ENCODE measurements at places on chromosomes 11 and 22.
A peak's percentile ranks its signal among the peaks of the same experiment; 100 is the strongest.

- DNase-seq, result no peak
These were observed 41.8 kb downstream of the SLN start for GRCh38 chr11:107669893-107670601.

DNA sequence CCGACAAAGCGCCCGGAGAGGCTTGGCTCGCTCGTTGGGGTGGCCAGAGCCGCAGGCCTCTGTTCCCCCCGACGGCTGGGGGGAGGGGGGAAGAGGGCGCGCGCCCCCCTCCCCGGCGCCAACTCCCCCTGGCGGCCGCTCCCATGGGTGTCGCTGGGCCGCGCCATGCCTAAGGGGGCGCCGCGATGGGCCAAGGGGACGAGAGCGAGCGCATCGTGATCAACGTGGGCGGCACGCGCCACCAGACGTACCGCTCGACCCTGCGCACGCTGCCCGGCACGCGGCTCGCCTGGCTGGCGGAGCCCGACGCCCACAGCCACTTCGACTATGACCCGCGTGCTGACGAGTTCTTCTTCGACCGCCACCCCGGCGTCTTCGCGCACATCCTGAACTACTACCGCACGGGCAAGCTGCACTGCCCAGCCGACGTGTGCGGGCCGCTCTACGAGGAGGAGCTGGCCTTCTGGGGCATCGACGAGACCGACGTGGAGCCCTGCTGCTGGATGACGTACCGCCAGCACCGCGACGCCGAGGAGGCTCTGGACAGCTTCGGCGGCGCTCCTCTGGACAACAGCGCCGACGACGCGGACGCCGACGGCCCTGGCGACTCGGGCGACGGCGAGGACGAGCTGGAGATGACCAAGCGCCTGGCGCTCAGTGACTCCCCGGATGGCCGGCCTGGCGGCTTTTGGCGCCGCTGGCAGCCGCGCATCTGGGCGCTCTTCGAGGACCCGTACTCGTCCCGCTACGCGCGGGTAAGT lies 1.4 kb downstream of the KCNC1 start:
- no peak for DNase-seq

- DNase-seq, result no peak
These were observed 23.1 kb downstream of the TTC17 start for GRCh38 chr11:43381802-43382201.

GRCh38 chr11:47991266-47991830 lies 11.0 kb downstream of the PTPRJ start:
- peak; percentile 66 for DNase-seq

- DNase-seq, result no peak
These were observed 390 bp upstream of the CKAP5 start for GRCh38 chr11:46846510-46846830.

DNA sequence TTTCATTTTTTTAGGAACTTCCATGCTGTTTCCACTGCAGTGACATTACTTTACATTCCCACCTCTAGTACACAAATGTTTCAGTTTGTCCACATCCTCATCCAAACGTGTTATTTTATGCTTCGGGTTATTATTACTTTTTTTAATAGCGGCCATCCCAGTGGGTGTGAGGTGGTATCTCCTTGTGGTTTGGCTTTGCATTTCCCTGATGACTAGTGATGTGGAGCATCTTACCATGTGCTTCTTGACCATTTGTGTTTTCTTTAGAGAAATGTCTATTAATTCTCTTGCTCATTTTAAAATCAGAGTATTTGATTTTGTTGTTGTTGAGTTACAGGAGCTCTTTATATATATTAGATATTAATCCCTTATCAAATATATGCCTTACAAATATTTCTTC lies 70.3 kb upstream of the ANO1 start:
- no peak for DNase-seq

DNA sequence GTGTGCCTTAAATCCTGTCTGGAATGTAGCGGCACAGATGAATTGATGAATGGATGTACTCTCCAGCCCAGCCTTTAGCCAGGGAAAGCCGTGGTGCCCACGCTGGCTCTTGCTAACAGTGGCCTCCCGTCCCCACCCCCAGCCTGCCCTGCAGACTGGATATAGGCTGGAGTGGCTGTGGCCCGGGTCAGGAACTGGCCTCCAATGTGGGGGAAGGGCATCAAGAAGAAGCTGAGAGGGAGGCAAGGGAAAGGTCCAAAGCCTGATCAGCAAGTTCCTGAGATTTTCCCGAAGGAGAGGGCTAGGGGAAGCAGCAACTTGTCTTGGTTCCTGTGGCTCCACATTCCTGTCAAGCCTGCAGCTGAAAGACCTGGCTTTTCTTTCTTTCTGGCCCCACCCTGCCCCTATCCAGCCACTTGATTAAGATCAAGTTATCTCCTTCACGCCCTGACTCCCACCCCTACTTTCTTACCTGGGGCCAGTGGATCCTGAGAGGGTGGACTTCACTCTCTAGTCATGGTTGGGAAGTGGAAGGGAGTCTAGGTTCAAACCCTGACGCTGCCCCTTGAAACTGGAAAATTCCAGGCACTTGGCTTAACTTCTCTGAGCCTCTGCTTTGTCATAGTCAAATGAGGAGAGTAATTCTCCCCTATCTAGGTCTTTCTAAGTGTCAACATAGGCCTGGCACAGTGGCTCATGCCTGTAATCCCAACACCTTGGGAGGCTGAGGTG lies 11.0 kb upstream of the MICALL1 start:
- DNase-seq, result no peak

GRCh38 chr11:75241906-75242644 lies 1.5 kb downstream of the TPBGL start:
- no peak for DNase-seq

DNA sequence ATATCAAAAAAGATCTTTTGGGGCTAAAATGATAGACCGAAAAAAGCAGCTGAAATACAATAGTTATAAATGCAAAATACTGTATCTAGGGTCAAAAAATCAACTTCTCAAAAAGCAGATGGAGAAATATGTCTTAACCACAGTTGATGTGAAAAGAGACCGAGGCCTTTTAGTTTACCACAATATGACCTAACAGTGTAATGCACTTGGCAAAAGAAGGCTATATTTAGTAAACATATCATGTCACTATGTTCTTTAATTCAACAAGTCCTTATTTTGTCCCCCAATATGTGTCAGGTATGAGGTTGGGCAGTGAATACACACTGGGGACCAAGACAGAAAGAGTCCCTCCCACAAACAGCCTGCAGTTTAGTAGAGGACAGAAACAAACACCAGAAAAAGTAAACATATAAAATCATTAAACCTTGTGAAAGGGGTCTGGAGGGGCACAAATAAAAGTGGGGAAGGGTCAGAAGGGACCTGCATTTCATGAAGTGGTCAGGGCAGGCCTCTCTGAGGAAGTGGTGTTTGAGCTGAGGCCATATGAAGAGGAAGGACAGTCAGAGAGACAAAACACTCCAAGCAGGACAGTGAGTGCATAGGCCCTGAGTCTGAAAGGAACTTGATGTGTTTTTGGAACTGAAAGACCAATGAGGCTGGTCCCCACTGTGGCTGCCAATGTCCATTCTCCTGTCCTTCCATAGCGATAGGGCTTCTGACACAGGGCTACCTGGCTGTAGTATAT lies 53.4 kb downstream of the LIF start:
- no peak for DNase-seq

DNA sequence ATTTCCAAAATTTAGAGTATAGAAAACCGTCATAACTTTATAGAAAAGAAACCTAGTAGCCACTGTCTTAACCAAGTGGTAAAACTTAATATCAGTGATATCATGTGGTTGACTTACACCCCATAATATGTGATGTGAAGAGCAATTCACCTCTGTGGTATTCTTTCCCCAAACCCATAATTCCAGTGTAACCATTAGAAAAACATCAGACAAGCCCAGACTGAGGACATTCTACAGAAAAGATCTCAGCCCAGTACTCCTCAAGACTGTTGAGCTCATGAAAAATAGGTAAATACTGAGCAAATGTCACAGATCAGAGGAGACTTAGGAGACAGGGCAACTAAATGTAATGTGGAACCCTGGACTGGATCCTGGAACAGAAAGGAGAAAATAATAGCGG lies 134.6 kb downstream of the PGR start:
- no peak for DNase-seq

DNA sequence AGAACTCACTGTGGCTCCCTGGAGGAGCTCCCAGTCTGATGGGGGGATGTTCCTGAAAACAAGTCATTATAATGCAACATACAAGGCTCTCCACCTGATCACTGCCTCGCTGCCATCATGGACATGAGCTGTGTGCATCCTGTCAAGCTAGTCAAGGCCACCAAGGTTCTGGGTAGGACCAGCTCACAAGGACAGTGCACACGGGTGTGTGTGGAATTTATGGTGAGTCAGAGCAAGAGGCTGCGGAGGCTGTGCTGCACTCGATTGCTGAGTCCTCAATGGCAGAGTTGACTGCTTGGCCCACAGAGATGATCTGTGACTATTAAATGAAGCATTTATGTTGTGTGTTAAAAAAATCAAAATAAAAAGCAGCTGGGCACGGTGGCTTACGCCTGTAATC lies 96.6 kb downstream of the SEZ6L start:
- DNase-seq, result no peak

DNA sequence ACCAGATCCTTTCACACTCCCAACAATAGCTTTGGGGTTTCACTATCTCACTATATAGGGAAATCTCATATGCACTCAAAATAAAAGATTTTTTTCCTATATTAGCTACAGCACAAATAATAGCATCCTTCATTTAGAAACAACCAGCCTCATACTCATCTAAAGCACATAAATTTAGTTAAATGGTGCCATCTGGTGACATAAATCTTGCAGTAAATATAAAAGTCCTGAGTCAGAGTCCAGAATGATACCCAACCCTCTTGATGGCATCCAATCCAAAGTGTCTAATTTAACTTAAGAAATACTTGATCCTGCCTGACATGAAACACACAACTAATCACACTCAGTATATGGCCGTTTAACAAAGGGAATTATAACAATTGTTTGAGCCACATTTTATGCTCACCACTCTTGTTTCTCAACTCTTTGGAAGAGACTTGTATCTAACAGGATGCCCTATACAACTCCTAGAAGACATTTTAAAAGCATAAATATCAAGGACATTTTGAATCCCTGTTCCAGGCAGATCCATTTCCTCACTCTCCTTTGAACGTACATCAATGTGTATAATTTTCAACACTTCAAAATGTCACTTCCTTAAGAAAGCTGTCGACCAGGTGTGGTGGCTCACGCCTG lies 36.2 kb downstream of the DLG2 start:
- peak; percentile 8 for DNase-seq

- DNase-seq, result no peak
These were observed 2.2 kb upstream of the RGL4 start for GRCh38 chr22:23688571-23688970.

GRCh38 chr11:63521896-63522295 lies 14.7 kb upstream of the PLAAT4 start:
- no peak for DNase-seq

DNA sequence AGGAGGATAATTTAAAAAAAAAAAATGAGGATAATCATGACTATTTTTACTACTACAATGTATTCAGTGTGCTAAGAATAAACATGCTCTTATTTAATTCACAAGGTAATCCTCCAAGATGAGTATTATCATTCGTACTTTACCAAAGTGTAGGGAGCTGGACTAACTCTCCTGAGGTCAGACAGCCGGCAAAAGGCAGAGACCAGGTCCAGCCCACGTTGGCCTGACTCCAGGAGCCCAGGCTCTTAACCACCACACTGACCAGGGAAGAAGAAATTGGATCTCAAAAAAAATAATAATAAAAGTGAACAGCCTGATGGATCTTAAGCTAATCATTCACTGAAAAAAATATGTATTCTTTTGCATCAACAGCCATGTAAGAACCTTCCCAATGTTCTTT lies 25.2 kb downstream of the PLAAT3 start:
- no peak for DNase-seq

DNA sequence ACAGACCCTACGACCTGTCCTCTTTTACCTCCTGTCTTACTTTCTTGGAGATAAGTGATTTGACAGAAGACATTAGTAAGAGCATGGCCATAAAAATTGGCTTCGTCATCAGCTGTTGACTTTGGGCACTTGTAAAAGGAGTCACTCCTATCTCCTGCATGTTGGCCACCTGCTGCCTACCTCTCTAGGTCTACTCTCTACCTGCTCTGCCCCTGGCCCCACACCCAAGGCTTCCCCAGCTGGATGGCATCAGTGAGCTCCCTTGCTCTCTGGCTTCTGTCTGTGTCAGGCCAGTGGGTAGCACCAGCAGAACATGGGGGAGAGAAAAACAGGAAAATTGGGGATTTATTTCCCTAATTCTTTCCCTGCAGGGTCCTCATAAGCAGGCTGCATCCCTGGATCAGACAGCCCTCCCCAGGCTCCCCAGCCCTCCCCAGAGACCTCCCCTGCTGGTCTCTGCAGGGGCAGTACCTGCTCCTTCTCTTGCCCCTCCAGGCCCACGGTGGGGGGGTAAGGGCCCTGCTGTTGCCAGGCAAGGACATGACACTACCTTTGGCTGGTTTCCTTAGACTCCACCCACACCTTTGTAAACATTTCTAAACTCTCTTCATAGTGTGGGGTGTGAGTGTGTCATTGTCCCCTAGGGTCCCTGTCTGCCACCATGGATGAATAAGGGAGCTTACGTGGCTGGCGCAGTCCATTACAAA lies 157.0 kb upstream of the NECTIN1 start:
- no peak for DNase-seq

DNA sequence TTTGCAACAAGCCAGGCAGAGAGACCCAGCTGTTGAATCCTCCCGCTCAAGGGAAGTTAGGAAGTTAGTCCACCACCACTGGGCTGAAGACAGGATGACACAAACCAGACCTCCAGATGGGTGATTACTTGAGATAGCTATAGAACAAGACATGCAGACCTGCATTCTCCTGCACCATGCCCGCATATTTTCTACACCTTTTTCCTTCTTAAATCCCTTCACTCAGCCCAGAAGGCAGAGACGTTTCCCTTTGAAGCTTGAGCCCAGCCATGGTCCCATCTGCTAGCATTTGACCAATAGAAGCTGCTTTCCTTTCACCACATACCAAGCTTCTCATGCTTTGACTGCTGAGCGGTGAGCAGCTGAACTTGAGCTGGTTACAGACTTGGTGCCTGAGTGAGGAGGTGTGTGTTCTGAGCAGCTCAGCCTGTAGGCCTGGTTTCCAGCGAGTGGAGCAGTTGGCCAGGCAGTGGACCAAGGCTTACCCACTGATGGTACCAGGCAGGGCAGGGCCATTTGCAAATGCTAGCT lies 29.2 kb upstream of the CBX6 start:
- no peak for DNase-seq

DNA sequence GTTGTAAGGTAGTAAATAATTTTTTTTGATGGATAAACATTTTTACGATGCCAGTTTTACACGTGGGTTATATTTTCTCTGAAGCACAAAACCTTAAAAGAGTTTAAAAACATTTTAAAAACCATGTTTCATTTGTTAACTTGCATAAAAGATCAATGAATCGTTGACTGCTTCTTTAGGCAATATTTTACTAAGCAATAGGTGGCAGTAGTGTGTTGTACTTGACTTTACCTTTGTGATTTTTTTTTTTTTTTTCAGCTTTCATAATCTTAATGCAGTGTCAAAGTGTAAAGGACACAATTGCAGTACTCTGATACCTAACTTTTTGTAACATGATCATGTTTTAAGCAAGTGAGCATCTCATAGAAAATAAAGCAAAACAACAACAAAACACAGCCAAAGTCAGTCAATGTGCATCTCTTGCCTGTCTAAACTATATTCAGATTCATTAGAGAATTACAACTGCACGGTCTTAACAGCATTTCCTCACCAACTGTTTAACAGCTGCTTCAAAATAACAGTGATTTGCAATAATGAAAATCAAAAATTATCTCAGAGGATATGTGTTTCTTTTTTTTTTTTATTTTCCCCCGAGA lies 27.7 kb downstream of the DNAJC24 start:
- DNase-seq, result peak; percentile 46

GRCh38 chr11:64620381-64620971 lies 29.5 kb downstream of the SLC22A12 start:
- no peak for DNase-seq

Measured in NCI-H146 (cell line).